Cardiac fibroblast (primary cell): ENCODE measurements at places on chromosomes 12 and 14.

DNA sequence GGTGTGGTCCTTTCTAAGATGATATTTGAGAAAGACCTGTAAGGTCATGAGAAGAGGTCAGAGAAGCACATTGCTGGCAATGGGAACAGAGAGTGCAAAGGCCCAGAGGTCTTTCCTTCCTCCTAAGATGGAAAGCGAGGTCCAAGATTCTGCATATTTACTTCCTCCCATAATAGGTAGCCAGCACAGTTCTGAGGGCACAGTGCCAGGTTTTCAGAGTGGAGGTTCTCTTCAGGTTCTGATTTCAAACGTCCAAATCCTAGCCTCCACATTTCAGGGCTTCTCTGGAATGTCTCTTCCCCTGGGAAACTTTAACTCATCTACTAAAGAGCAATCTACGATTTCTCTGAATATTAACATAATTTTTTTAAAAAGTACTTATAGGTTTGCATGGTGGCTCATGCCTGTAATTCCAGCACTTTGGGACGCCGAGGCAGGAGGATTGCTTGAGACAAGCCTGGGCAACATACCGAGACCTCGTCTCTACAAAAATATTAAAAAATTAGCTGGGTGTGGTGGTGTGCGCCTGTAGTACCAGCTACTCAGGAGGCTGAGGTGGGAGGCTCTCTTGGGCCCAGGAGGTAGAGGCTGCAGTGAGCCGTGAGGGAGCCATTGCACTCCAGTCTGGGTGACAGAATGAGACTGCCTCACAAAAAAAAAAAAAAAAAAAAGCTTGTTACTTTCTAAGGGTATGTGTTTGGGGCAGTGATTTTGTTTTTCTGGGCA lies 526 bp upstream of the MRPL42 start:
- DNase-seq = no peak

DNA sequence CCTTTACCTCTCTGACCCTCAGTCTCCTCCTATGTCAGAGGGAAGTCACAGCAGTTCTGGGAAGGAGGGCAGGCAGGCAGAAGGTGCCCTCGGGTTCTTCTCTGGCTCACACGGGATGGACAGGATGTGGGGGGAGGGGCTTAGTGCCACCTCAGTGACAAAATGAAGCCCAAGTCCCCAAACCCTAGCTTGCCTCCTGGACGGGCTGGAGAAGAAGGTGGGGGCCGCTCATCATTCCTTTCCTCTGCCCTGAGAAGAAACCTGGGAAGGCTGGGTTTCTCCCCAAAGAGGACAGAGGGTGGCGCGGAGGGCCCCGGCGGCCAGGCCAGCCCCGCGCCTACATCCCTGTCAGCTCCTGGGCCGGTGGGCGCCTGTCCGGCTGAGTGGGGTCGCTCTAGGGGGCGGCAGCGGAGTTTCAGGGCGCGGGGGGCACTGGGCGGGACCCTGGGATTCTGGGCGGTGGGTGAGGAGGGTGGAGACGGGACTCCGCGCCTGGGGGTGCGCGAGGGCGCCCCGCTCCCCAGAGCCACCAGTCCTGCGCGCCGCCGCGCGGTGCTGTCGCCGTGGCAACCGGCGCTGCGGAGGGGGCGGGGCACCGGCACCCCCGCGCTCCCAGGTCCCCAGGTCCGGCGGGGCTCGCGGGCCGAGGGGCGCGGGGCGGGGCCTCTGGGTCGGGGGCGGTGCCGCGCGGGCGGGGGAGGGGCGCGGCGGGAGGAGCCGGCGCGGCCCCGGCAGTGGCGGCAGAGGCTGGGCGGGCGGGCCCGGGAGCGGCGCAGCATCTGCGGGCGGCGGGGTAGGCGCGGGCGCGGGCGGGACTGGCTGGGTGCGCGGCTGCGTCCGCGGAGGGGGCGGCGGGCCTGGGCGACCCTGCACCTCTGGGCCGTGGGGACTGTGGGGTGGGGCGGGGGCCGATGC lies at the start of gene TMEM121:
TMEM121 (plus strand) TSS at position 723 of the 915 bp plus-strand sequence. CDS start 2,252 bp downstream, outside the sequence.
- DNase-seq = no peak

- DNase-seq = peak; percentile 22
Measured at GRCh38 chr12:58465418-58465817, 454.9 kb downstream of the LRIG3 start.

DNA sequence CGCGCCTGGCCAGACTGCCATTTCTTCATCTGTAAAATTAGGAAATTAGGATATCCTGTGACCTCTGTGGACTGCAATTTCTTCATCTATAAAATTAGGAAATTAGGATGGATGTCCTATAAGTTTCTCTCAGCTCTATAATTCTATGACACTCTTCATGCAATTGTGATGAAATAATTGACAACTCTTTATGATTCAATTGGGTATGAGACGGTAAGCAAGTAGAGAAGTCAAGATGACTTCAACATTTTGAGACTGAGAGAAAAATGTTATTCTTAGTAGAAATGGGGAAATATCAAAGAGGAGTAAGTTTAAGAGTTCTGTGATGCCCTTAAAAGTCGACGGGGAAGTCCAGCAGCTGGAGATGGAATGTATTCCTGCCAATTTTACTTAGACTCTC lies 12.0 kb downstream of the KIAA0586 start:
- DNase-seq = no peak

DNA sequence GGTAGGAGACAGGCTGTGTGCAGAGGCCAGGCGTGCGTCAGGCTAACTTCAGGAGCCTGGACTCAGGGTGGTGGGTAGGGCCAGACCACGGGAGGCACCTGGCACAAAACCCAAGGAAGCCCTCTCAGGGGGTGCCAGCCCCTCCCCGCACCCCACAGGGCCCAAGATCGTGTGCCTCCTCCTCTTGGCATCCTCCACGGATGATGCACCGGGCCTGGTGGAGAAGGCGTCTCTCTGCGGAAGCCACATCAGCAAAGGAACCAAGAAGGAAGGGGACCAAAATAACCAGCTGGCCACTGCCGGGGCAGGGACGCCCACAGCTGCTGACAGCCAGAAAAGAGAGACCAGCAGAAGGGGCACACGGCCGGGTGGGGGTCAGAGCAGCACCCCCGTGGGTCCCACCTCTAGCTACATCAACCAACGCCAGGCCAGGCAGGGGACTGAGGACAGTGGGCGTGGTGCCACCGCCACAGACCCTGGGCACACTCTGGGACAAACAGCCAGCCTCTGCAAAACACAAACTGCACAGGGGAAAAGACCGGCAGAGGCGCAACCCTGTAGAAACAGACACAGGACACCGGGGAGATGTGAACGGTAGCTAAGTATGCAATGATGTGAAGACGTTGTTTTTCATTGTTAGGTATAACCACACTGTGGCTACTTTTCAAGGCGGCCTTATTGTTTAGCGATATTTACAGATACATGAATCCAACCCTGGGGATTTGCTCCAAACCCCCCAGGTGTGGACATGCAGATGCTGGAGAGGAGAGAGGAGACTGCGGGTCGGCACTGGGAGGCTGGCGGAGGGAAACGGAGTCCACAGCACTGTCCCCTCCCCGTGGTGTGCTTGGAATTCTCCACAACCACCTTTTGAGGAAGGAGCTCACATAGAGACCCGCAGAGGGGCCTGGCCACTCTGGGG lies 26.1 kb upstream of the C14orf180 start:
- DNase-seq = no peak

GRCh38 chr12:107291018-107291417 lies 197.7 kb upstream of the CRY1 start:
- no peak for DNase-seq

GRCh38 chr12:90250766-90251165 lies 542.1 kb upstream of the ATP2B1 start:
- DNase-seq = peak; percentile 45

GRCh38 chr12:78651755-78652154 lies 212.8 kb upstream of the SYT1 start:
- no peak for DNase-seq

DNA sequence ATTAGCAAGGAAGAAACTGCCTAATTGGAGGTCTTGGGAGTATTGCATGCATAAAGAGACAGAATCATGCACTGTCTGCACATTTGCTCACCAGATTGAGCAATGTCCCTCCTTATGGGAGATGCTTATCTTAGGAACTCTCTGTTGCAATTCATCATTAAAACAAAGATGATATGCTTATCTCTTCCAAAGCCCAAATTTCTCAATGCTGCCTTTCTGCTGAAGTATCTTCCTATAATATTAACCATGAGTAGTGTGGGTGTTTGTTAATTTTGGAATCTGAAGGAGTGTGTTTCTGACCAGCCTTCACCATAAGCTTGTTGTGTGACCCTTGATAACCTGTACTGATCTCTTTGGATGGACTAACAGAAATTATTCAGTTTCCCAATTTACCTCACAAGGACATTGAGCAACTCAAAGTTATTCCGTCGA lies 1257.6 kb upstream of the FLRT2 start:
- DNase-seq = peak; percentile 35

- peak; percentile 79 for DNase-seq
Measured at GRCh38 chr14:103418481-103418818, 33.2 kb downstream of the MARK3 start.

- DNase-seq = no peak
Measured at GRCh38 chr14:31256534-31257243, 49.1 kb upstream of the HECTD1 start.

DNA sequence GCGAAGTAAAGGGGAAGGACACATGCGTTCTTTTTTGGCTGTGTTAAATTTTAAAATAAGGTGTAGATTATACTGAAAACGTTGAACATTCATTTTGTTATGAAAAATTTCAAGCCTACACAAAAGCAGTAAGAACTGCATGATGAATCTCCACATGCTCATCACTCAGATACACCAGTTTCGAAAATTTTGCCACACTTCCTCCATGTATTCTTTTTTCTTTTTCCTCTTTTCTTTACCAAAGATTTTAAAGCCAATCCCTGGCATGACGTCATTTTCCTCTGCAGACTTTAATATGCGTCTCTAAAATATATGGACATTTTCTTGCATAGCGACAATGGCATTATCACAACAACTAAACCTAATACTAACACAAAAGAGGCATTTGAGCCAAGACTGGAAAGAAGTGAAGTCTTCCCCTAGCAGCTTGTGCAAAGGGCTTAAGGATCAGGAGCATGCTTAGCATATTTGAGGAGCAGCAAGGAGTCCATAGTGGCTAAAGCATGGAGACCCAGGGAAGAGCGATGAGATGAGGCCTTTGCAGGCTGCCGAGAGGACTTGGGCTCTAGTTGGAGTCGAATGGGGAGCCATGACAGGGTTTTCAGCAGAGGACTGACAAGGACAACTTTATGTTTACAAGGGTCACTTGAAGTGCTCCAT lies 111.9 kb downstream of the ERC1 start:
- DNase-seq = no peak

DNA sequence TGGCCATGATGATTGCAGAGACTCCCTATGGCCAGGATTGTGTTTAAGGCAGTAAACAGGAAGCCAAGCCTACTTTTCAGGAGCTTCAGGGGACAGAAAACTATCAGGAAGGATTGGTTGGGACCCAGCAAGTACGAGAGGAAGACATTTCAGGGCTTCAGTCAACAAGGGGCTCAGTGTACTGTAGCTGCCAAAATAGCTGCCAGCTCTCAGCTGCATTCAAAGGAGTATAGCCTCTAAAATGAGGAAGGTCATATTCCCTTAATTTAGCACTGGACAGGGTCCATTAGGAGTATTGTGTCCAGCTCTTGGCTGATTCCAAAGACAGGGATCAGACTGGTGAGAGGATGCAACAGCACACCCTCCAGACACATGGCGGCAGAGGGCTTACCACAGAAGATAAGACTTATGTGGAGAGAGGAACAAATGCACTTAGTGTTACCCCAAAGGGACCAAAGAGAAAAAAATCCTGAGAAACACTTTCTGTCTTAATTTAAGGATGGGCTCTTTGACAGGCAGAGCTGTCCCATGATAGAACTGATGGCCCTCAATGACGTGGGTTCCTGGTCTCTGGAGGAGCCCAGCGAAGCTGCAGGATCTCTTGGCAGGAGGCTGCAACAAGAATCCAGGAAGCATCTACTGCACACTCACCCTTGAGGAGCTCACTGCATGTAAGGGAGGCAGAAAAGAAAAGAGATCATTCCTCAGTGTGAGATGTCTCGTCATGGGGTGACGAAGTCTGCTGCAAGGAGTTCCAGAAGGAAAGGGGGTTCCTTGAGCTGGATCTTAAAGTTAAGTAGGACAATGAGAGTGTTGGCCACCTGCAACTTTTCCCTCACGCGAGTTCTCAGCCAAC lies 14.8 kb downstream of the BDKRB1 start:
- no peak for DNase-seq

DNA sequence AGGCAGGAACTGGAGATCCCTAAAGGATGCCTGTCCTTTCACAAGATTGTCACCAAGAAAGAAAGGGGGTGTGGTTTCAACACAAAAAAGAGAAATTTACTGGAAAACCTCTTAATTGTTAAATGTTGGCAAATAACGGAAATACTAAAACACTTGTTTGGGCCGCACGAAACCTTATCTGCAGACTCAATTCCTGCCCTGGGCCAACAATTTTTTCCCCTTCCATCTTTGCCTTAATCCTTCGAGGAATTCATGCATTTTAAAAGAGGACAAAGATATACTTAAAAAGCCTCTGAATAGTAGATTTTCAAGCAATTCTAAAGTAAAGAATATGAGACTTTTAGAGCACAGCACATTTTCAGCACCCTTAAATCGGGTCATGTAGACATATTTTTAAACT lies 366.2 kb downstream of the DUSP6 start:
- DNase-seq = peak; percentile 62

DNA sequence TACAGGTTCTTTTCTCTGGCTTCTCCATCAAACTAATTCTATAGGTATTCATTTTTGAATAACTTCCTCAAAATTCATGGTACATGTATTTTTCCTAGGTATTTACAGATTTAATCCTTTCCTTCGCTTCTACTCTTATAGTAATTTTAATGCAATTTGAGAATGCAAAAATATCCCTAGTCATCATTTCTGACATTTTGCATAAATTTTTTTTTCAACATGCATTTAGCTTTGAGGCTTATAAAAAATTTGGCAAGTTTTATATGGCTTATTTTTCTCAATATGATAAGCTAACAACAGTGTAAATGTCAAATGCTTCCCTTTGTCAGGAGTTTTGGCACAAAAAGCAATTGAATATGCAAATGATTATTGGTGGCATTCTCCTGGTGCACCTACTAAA lies 872.6 kb downstream of the FLRT2 start:
- no peak for DNase-seq

DNA sequence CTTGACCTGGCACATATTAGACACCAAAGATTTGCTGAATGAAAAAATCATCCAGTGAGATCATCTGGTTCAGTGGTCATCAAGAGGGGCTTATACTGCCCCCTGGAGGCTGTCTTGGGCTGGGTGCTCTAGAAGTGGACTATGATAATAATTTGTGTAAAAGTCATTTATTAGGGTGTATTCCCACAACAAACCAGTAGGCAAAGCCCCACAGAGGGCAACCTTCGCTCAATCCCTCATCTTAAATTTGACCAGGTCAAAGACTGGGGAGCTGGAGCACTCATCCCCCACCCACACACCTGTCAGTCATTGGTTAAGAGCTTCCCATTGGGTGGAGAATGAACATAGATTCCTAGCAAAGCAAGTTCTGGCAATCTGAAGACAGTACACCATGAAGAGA lies 20.0 kb upstream of the FICD start:
- DNase-seq = peak; percentile 46

DNA sequence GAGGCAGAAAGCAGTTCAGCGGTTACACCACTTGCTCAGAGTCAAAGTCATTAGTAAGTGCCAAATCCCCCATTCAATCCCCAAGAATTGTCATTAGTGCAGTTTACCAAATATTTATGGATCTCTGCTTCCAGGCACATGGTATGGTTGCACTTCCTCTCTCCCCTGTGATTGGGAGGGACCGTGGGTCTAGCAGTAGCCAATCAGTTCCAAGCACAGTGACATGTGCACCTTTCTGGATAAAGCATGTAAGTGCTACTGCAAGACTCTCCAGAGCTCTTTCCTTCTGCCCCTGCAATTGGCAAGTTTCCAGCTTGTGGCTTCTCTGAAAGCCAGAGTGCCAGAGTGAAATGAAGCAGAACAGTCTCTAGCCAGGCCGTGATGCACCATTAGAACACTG lies 85.3 kb upstream of the FLRT2 start:
- peak; percentile 75 for DNase-seq

- no peak for DNase-seq
Measured at GRCh38 chr12:121120323-121120722, 12.4 kb upstream of the P2RX7 start.
